ENCODE measurements at places on chromosomes 2 and 18.

GRCh38 chr18:65748321-65748720 lies 2.5 kb upstream of the CDH7 start:
- DNase-seq = no peak

GRCh38 chr2:216142540-216142939 lies 33.4 kb downstream of the XRCC5 start:
- no peak for DNase-seq

DNA sequence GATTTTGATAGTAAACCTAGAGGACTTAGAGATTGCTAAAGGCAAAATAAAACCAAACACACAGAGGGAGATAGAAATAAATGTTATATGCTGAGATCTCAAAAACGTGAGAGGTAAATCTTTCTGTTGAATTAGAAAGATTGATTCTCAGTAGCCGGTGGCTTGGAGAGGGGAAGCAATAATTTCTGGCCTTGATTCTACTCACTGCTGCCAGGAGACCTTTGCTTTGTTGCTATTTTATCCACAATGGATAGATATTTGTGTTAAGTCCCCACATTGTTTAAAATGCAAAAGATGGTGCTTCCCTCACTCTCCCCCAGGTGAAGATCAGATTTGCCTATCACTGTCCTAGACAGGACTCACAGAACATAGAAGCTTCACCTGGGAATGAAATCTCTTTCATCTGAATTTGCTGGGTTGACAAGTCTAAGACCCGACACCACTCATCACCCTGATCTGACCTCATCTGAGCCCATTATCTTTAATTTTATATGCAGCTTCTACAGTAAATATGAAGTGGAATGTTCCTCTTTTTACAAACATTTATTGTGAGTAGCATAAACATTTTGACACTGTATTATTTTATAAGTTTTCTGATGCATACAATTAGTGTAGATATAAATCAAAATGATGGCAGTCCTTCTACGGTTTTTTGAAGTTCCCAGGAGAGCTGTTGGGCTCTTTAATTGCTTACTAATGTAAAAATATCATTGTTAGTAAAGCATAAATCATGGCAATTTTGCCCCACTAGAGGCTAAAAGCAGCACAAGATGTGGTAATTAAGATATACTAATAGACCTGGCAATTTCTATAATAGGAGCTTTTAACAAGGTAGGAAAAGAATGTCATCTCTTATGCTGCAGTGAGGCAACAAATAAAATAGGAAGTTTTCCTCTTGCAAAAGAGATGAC lies 149.7 kb downstream of the DCC start:
- DNase-seq = no peak

GRCh38 chr2:241763551-241764274 lies 12.9 kb upstream of the GAL3ST2 start:
- no peak for DNase-seq

DNA sequence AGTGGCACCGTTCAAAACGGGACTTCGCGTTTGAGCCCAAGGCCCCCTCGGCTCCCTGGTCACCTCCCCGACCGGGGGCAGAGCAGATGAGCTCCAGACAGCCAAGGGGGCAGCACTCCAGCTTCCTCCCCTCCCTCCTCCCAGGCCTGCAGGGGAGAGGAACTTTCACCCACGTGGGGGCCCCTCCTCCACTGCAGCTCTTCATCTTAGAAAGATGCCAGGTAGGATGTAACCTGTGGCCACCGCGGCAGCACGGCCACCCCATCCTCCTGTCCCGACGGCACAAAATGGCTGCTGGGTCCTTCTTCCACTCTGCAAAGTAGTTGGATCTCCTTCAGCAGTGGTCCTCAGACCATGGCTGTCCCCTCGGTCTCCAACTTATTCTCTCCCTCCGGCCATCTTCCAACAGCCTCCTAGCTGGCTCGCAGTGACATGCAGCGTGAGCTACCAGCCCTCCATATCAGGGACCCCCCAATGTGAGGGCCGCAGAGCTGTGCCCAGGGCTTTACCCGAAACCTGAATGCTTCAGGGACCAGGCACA lies 94.5 kb upstream of the ID2 start:
- no peak for DNase-seq

DNA sequence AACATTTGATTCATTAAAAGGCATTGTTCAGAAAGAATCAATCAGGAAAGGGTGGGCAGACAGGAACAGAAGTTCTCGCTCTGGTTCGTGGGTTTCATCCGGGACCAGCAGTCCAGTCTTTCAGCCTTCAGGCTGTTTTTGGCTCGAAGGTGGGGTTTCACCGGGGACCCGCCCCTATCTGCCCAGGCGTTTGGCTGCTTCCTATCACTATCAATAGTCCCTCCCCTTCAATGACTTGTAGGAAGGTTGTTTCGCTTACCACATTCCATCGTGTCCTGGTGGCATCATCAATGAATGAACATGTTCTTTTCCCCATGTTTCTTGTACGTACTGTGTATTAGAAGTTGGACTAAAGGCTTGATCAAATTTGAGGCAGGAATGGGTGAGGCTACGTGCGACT lies 130.3 kb downstream of the NEDD4L start:
- no peak for DNase-seq

DNA sequence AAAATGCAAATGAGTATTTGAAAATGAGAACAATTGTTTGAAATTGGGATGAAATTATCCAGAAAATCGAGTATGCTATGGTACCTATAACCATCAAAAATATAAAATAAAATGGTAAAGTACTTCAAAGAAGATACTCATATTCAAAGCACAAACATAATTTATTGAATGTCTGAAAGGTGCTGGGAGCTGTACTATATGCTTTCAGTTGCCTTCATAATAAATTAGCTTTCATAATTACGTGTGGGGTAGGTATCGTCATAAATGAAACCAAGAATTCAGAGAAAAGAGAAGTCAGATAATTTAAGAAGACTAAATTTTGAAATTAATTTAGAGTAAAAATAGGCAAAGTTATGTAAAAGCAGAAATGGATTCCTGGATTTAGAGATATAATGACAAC lies 721.9 kb upstream of the ACVR2A start:
- DNase-seq = no peak

GRCh38 chr2:27893006-27893405 lies 2.5 kb downstream of the BABAM2 start:
- no peak for DNase-seq

DNA sequence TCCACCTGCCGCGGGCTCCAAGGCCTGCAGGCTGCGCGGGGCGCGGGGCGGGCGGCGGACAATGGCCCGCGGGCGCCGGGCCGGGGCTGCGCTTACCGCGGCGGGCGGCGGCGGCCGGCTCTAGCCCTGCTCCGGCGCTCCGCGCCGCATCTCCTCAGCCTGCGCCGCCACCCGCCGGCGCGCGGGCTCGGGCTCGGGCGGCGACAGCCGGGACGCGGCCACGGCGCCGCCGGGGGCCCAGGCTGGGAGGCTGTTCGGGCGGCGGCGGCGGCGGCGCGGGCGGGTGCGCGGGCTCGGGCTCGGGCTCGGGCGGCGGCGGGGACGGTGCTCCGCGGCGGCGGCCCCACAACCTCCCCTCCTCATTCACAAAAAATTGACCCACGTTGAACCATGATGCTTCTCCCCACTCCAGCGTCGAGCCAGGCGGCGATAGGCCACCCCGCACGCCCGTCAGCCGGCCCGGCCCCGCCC lies at the start of gene HDAC4:
Gene HDAC4, minus strand, starts transcription at position 425 of the 471 bp plus-strand sequence. CDS start 48,321 bp downstream, outside the sequence.
- DNase-seq = no peak

DNA sequence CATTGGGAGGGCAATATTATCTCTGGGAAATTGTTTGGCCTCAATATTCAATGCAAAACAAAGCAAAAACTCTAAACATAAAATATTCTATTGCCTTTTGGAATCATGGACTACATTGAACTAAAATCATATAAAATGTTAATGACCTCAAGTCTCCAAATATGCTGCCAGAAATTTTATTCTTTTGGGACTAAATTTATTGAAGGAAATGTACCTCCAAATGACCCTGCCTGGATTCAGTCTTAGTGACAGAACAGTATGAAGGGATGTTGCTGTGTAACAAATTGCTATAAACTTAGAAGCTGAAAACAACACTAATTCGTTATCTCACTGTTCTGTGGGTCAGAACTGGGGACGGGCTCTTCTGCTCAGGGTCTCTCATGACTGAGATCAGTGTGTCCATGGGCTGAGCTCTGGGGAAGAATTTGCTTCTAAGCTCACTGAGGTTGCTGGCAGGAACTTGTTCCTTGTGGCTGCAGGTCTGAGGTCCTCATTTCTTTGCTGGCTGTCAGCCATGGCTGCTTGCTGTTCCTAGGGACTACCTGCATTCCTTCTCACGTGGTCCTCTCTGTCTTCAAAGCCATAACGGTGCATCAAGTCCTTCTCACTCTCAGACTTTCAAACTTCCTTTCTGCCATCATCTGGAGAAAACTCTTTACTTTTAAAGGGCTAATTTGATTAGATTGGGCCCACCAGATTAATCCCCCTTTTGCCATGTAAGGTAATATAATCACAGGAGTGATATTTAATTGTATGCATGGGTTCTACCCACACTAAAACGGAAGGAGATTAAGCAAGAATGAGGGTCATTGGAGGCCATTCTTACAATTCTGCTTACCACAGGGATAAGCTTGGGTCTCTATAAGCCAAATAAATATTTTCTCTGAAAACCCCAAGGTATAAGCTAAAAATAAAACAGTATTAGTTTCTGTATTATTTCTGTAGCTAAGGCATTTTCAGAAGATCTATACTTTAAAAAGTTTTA lies 149.0 kb downstream of the ADCYAP1 start:
- DNase-seq = no peak

DNA sequence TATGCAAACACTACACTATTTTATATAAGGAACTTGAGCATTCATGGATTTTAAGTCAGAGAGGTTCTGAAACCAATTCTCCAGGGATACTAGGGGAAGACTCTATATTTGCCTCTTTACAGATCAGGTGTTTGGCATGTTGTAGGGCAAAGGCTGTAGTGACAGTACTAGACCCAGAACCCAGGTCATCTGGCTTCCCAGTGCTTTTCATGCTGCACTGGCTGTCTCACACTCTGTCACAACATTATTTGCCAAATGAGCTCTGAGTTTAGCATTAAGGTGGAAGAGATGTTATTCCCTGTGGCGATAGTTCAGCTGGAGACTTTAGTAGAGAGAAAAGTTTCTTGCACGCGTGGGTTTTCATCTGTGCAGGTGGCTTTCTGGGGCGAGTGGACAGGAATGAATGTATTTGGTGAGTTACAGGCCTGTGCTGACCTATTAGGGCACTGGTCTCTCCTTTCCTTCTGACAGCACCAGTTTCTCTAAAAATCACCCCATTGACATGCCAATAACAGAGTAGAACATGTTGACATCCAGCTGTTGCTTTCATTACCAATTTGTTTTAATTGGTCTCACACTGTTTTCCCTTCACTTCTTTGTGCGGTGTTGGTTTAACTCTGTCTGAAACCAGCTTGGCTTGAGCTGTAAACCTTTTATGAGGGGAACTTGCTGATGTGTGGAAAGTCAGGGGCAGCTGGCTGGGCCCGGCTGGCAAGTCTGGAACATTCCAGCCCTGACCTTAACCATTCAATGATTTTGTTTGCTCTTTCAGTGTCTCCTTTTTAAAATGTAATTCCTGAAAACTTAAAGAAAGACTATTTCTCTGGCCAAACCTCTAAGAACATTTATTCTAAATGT lies 643.0 kb upstream of the FAM98A start:
- DNase-seq = no peak

GRCh38 chr2:230927711-230928341 lies 2.8 kb upstream of the GPR55 start:
- no peak for DNase-seq

GRCh38 chr18:66662632-66663031 lies 58.7 kb upstream of the CDH19 start:
- DNase-seq = no peak

GRCh38 chr2:239058766-239059165 lies 210.9 kb downstream of the TWIST2 start:
- no peak for DNase-seq

- no peak for DNase-seq
Measured at GRCh38 chr2:229612384-229612971, 101.9 kb downstream of the DNER start.

GRCh38 chr2:19787134-19787533 lies 114.6 kb downstream of the TTC32 start:
- no peak for DNase-seq

- DNase-seq = no peak
Measured at GRCh38 chr2:169727065-169727464, 6.6 kb upstream of the KLHL23 start.

DNA sequence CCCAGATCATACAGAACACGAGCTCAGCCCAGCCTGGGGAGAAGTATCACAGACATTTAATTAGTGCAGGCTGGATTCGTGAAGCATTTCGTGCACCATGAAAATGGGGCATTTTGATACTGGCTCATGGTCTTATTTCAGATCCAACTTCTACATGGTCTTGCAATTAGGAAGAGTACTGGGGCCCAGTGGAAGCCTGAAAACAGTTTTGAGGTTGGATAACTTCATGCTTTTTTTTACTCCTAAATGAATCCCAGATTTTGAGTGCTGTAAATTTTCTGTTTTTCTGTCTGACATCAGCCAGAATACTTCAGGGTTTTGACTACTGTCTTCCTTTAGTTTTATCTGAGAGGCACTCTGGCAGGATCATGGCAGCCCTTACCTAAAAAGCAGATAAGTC lies 160.1 kb downstream of the GFPT1 start:
- DNase-seq = no peak

GRCh38 chr2:241350878-241351639 lies 5.0 kb upstream of the FARP2 start:
- no peak for DNase-seq

GRCh38 chr2:238256594-238257104 lies 16.8 kb upstream of the HES6 start:
- peak; percentile 31 for DNase-seq

DNA sequence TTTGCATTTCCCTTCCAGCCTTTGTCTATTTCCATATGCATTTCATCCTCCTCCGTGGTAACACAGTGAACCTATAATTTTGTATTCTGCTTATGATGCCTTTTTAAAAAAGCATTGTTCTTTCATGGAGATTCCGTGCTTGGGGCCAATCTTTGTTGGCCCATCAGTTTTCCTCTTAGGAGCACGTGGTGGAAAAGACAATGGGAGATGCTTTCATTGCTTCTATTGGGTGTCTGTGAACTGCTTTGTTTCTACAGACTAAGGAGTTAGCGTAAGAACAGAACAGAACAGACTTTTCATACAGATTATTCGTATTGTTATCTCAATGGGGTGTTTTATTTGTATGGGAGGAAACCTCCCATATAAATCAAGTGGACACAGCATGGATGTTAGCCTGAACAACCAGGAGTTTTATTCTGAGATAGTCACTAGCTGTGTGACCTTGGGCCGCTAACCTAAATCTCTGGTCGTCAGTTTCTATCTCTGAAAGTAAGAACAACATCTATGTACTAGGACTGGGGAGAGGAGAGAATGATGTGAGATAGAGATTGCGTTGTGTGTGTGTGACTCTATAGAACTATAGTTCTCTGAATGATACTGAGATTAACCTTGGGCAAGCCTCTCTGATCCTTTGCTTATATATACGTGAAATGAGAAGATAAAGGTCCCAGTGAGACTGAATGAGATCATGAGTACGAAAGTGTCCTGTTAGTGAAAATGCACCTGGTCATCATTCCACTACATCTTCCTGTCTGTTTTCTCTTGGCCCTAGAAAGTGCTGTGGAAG lies 22.9 kb upstream of the YWHAQ start:
- no peak for DNase-seq

All from stimulated activated CD4-positive, alpha-beta T cell treated with anti-CD3 and anti-CD28 coated beads, Interleukin-1b, Interleukin-23, amount 100 ng/mL, for 24 hours (primary cell).